ENCODE measurements at places on chromosomes 7 and 10.

- DNase-seq: no peak
Observed at GRCh38 chr10:109393425-109393824, 529.9 kb downstream of the XPNPEP1 start.

- DNase-seq: no peak
Observed at GRCh38 chr10:34996843-34997242, 93.3 kb downstream of the CUL2 start.

- no peak for DNase-seq
Observed at GRCh38 chr10:89115876-89116627, 91.1 kb downstream of the CH25H start.

GRCh38 chr7:15046861-15047260 lies 144.3 kb upstream of the DGKB start:
- no peak for DNase-seq

DNA sequence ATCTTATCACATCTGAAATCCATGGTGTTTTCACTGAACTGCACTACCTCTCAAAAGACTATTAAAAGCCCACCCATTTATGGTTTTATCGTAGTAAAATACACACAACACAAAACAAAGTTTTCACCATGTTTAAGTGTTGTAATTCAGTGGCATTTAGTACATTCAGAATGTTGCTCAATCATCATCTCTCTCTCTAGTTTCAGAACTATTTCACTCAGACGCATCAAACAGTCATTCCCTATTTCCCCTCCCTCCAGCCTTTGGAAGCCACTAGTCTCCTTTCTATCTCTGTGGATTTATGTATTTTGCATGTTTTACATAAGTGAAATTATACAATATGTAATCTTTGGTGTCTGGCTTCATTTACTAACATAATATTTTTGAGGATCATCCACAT lies 332.6 kb downstream of the TNS3 start:
- no peak for DNase-seq

DNA sequence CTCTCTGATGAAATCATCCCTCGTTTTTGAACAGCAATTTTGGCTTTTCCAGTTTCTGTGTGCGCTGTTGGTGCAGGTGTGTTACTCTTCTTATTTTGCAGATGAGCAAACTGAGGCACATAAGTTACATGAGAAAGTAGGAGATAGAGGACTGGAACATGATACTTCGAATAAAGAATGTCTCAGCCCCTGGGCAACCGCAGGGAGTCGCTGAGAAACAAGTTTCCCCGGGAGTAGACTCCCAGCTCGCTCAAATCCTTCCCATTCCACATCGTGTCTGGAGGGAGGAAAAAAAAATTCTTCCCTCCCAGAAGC lies 18.0 kb downstream of the MXI1 start:
- no peak for DNase-seq

DNA sequence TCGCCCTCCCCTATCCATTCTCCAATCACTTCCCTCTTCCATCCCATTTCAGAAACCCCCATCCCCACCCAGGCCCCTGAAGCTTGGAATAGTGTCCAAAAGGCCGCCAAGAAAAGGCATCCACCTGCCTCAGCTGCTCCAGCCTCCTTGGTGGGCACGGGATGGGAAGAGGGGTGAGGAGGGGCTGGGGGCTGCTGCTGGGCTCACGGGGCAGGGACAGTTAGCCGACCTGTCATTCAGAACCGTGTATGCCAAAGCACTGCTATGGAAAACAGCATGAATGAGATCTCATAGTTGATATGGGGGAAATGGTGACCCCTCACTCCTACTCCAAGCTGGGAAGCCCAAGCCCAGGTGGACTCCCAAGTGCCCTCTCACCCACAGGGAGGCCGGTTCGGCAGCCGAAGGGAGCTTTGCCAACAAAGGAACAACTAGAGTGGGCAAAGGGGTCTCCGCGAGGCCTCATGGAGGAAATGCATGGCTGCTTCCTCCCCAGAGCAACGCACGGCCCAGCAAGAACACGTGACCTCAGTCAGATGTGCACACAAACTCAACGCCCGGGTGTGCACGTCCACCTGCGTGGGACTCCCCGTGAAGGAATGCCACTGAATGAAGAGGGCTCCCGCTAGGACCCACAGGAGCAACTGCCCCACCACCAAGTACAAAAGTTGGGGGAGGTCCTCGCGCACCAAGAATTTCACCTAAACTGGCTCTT lies 52.5 kb downstream of the EBF3 start:
- no peak for DNase-seq

- DNase-seq: no peak
Observed at GRCh38 chr7:97659363-97660045, 72.4 kb upstream of the TAC1 start.

- DNase-seq: no peak
Observed at GRCh38 chr10:13233358-13233757, 816 bp downstream of the UCMA start.

DNA sequence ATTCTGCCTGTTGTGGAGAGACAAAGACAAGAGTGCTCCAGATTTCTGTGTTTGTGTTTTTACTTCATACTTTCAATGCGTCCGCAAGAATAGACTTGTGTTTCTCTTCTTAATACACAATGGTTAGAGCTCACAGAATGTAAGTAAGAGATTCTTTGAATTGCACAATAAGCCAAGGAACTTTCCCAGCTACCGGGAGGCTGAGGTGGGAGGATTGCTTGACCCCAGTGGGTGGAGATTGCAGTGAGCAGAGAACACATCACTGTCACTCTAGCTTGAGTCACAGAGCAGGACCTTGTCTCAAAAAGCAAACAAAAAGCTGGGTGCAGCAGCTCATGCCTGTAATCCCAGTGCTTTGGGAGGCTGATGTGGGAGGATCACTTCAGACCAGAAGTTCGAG lies 250.7 kb upstream of the MYO3A start:
- no peak for DNase-seq

DNA sequence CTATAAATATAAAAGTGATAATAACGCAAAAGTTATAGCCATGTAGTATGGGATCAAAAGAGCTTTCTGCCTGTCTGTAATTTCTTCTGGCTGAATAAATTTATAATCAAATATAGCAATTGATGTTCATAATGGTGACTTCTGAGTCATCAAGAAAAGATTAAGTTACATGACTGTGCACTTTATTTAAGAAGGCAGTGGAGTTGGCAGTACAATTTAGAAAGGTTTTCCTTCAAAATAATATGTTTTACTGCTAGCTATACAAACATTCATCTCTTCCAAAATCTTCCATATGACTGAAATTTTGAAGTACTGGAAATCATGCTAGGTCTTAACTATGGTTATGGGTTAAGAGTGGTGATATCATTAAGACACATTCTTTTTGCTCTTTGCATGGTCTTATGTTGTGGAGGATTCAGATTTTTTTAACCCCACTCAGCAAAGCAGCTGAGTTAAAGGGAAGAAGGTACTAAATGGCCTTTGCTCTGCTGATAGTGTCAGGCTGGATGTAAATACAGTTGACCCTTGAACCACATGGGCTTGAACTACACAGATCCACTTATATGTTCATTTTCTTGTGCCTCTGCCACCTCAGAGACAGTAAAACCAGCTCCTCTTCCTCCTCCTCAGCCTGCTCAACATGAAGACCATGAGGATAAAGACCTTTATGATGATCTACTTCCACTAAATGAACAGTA lies 323.6 kb downstream of the BBS9 start:
- DNase-seq: no peak

- DNase-seq: no peak
Observed at GRCh38 chr10:106712988-106713387, 451.5 kb downstream of the SORCS1 start.

Measured in GM12864 (cell line).